ENCODE measurements at places on chromosomes 11 and 22. TPM values are rescaled to one million over a fixed set of nuclear protein-coding genes. Genes with fewer than 3 reads are reported as not detected.

DNA sequence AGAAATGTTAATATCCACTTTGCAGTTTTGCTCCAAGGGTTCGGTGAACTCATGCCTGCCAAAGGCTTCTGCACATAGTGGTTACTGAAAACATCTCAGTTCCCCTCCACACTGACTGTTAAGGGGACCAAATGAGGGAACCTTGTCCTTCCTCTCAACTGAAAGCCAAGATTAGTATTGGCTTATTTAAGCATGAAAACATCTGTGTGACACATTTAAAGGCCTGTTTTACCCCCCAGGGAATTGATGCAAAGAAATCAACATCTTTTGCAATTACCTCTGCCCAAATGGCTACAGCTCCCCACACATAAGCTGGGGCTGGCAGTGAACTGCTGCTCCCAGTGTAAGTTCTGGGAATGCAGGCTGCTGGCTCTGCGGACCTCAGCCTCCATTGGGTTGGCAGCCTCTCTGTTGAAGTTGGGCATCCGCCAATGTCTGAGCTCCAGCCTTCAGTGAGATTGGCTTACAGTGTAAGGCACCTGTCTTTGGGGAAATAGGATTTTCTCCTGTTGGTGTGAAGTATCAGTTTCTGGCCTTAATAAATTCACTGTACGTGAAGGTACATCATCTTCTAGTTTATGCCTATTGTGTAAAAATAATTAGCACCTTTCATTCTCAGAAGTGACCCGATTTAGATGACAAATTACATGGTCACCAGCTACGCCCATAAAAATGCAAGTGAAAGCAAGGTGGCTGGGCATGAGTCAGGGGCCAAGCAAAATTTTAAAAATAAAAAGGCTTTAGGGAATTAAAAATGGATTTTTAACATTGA, 213.4 kb upstream of the SYN3 start:
- DNase-seq, result peak; percentile 32

DNA sequence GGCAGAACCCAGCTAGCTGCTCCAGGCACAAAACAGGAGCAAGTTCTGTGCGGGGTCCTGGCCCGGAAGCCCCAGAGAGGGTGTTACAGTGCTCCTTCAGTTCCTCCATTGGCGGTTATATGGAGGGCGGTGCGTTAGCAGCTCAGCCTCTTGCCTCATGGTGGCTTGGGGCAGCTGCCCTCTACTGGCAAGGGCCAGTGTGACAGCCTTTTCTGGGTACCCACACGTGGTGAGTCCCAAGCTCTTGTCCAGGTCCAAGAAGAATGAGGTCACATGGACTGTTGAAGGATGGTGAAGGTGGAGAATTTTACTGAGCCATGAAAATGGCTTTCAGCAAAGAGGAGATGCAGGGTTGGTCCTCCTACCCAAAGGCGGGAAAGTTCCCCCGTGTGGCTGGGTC, 100.5 kb downstream of the WT1 start:
- no peak for DNase-seq

- DNase-seq, result no peak
Measured at GRCh38 chr11:64126796-64127195, 39.1 kb downstream of the MACROD1 start.

DNA sequence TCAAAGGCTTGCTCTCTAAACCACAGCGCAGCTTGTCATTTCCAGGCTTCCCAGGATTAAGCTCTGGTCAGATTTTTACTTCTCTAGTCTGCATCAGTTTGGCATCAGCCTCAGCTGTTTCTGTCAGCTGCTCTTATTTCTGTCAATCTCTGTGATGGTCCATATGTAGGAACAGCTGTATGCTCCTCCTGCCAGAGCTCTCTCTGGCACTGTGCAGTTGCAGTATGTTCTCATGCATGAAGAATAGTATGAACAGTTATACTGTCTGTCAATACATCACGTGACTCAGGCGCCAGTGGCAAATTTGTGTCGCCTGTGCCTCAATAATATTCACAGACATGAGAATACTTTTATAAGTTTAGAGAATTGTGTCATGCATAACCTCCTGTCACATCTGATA, 6.7 kb downstream of the OR6M1 start:
- DNase-seq, result no peak

- DNase-seq, result no peak
Measured at GRCh38 chr11:32310214-32310601, 125.1 kb downstream of the WT1 start.

GRCh38 chr22:33650244-33650643, 270.0 kb downstream of the LARGE1 start:
- DNase-seq, result no peak

DNA sequence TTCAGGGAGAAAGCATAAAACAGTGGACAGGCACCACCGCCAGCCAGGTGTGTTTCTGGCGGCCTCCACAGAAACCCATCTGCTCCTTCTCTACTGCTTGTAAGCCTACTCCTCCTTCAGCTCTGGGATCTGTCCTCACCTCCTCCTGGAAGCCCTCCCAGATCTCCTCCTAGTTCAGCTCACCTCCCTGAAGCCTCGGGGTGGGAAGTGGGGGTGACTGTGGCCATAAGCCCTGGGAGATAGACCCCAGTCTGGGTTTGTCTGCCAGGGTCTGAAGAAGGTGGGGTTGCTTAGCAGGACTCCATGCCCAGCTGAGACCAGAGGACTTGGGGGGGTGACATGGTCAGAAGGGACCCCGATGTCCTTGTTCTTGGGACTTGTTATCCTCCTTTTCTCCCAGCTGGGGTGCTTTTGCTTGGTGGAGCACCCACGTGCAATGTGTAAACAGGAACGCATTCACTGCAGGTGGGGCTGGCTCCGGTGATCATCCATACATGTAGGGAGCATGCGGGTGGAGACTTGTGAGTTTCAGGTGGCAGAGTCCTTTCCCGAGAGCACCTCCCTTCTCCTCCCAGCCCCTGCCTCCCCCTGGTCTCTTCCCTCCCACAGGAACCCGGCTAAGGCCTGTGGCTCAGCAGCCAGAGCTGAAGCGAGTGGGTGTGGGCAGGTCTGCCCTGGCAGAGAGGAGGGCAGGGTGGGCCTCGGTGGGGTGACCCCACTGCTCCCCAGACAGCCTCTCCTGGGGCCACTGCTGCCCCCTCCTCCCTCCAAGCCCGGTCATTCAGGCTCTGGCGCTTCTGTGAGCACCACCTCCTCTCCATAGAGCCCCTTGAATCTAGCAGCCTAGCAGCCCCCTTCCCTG, 25.9 kb downstream of the MRGPRG start:
- no peak for DNase-seq

- no peak for DNase-seq
Measured at GRCh38 chr11:95827696-95828095, 37.4 kb downstream of the CEP57 start.

Gene ACR
- not detected for total RNA-seq
